ENCODE measurements at places on chromosomes 11 and 22.

- DNase-seq = no peak
These were observed 15.7 kb downstream of the PLAAT3 start for GRCh38 chr11:63598556-63598955.

DNA sequence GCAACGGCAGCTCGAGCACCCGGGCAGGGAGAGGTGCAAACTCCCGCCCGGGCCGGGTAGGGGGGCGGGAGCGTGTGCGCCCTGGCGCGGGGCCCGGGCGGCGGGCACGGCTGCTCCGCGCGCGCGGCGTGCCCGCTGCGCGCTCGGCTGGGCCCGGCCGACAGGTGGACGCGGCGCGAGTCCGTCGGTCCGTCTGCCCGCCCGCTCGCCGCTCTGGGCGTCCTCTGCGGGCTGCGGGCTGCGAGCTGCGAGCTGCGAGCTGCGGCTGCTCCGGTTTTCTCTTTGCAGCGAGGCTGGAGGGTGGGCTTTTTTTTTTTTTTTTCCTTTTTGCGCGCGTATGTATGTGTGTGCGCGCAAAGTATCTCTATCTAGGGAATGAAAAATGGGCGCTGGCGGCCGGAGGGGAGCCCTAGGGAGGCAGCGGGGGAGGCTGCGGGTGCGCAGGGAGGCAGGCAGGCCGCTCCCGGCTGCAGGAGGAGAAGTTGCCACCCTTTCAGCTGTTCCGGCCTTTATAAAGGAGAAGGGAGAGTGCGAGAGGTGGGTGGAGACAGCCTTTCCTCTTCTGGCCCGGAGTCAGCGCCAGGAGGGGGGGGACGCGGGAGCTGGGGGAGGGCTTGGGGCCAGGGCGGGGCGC is at the start of gene PDGFB:
Gene PDGFB (minus strand): TSS at position 487 of the 634 bp plus-strand sequence. CDS start 1,019 bp downstream, outside the sequence.
- no peak for DNase-seq

- no peak for DNase-seq
These were observed 56.9 kb downstream of the PACS1 start for GRCh38 chr11:66126808-66127555.

DNA sequence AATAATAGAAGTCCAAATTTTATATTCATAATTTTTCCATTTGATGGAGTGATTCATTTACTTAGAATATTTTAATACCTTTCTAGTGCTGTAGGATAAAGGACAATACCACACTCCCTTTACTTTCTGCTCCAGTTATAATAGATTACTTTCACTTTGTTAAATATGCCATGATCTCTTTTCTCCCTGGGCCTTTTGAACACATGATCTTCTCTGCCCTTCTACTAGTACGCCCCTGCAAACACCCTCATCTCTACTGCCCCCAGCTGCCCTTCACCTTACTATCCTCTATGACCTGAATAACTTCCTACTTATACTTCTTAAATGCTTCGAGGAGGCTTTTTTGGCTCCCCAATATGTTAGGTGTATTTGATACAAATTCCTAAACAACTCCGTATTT is 177.3 kb downstream of the GUCY1A2 start:
- no peak for DNase-seq

- DNase-seq = no peak
These were observed 20.6 kb upstream of the EIF3M start for GRCh38 chr11:32562839-32563599.

- DNase-seq = no peak
These were observed 9.3 kb downstream of the VPS26B start for GRCh38 chr11:134233729-134234179.

DNA sequence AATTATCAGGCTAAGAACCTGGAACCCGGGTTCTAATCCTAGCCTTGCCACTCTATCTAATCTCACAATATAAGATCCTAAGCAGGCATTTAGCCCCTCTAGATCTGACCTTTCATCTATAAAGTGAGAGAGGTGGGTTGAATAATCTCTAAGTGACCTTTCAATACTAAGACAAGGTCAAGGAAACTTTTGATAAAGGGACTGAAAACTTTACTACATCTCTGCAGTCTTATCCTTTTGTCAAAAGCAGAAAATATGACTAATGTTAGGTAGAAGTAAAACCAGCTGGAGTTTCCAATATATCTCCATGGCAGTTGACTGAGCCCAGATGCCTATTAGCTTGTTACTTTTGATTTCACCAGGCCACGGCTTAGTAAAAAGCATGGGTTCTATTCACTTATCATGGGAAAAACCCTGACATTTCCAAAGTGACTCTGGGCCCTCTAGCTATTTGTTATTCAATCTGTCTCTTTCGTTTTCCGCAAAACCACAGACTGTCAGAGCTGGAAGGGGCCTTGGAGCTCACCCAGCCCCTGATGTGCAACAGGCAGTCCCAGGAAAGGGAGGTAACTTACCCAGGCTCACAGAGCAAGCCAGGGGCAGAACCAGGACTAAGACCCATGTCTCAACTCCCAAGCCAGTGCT is 75.8 kb downstream of the RAB30 start:
- DNase-seq = no peak

GRCh38 chr11:129731316-129731715 is 84.3 kb upstream of the TMEM45B start:
- DNase-seq = no peak

DNA sequence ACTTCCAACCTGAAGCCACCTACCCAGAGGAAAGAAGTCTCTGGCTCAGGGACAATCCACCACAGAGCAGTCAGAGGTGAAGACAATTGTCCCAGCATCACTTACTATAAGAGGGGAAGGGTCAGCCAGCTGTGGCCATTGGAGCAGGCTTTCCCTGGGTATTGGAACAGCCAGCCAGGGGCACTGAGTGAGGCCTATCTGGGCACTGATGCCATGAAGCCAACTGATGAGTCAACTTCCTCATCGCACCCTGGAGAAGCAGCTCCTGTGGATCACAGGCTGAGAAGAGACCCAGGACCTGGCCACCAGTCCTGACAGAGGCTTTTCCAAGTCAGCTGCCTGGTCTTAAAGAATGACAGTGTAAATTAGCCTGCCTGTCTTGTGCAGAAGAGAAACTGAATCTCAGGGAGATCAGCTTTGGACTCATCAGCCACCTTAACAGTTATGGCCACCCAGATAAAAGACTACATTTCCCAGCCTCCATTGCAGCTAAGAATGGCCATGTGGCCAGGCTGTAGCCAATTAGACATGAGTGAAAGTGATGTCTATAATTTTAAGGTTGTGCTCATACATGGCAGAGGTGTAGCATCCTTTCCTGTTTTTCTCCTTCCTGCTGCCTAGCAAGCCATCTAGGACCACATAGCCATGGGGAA is 19.0 kb downstream of the CHST1 start:
- DNase-seq = no peak

DNA sequence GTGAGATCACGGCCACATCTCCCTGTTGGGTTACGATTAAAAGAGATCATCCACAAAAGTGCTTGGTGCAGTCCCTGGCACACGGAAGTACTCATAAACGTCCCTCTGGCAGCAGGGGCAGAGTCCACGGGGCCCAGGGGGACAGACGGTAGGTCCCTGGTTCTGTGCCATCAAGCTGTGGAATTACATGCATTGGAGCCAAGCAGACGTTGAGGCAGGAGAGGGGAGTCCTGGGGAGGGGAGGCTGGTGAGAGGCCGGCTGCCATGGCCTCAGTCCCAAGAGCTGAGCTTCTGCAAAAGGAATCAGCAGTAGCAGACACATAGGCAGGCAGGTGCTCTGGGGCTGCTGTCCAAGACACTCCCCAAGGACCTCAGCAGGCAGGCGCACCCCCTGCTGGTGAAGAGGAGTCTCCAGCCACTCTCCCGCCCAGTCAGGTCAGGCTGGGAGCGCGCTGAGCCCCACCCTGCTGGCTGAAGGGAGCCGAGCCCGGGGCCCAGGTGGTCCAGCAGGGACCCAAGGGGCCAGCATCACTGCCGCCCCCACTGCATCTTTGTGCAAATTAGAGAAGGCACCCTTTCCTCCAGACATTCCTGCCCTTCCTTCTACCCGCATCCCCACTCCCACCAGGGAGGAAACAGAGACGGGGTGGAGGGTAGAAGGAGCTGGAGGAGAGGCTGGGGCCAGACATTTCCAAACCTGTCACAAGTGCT is 7.6 kb upstream of the KCTD17 start:
- DNase-seq = no peak

DNA sequence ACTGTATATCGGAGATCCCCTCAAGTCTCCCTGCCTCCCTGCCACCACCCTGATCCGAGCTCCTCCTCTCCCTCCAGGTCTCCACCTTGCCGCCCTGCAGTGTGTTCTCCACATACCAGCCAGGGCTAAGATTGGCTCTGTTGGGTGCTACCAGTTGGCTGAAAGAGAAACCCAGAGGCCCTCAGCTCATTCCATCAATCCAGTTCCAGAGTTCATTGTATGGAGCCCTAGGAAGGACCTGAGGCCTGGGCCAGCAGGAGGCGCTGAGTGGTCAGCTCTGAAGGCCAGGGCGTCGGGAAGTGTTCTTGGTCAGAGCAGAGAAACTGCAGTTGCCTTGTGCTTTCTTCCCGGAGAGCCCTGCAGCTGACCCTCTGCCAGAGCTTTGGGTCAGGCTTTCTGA is 2.2 kb upstream of the TOP3B start:
- no peak for DNase-seq

DNA sequence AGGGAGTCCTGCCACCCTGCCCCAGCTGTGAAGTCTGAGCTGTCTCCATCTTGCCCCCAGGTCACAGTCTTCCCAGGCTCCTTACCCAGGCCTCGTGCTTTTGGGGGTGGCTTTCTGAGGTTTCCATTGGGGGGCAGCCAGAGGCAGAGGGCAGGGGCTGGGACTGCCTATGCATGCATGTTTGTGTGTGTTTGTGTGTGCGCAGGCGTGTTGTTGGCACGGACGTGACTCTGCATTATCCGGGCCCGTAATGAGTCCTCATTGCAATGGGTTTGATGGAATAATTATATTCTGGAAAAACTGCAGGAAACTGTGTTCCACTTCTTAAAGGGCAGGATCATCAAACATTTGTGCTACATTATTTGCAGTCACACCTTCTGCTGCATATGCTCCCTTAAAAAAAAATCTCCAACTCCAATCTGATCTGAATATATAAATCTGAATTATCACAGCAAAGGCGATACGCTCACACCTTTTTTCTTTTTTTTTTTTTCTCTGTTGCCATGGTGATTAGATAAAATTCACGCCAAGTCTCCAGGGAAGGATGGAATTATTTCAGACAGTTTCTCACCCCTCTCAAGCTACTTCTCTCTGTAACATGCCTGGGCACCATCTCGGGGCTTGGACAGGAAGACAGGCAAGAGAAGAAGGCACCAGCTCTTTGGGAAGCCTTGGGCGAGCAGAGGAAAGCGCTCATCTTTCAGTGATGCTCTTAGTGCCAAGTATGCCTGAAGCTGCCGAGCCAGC is 45.9 kb downstream of the DSCAML1 start:
- no peak for DNase-seq

GRCh38 chr22:50243685-50244419 is 971 bp downstream of the TUBGCP6 start:
- DNase-seq = no peak

GRCh38 chr11:46845440-46845739 is 690 bp downstream of the CKAP5 start:
- no peak for DNase-seq

DNA sequence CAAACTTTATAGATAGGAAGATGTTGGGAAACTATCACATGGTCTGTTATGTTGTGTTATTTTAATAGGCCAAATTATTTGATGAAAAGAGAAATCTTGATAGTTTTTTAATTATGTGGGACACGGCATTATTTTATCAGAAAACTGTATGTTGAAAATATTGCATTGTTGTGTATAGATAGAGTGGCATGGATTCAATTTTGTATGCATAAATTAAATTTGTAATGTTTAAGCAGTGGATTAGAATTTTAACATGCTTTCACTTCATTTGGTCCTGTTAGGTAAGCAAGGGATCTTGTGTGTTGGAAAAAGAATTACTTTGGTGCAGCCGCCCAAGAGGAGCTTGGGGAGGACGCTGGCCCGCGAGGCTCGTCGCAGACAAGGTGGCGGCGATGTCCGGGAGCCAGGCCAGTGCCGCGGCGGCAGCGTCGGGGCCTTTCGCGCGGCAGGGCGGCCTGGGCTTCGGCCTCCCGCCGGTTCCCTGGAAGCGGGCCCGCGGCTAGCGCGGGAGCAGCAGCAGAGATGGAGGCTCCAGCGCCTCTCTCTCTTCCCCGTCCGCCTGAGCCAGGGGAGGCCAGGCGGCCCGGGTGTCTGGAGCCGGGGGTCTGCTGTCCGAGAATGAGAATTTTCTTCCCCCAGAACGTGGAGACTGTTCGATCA is 82.7 kb downstream of the GGT1 start:
- no peak for DNase-seq

GRCh38 chr11:32374261-32374711 is 61.1 kb downstream of the WT1 start:
- no peak for DNase-seq

DNA sequence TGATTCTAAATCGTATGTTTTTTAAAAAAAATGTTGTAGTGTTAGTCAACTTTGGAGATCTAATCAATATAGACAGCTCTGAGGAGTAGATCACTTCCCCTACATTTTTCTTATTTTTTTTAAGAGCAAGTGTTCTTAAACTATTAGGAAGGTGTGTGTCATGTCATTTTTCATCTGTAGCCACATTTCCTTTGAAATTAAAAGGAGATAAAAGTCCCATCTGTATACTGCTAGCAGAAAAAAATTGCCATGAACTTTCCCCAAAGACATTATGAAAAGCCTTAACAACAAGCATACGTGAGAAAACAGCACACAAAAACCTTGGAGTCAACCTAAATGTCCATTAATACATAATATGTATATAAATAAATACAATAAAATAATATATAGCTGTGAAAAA is 286.6 kb downstream of the ETS1 start:
- DNase-seq = no peak

DNA sequence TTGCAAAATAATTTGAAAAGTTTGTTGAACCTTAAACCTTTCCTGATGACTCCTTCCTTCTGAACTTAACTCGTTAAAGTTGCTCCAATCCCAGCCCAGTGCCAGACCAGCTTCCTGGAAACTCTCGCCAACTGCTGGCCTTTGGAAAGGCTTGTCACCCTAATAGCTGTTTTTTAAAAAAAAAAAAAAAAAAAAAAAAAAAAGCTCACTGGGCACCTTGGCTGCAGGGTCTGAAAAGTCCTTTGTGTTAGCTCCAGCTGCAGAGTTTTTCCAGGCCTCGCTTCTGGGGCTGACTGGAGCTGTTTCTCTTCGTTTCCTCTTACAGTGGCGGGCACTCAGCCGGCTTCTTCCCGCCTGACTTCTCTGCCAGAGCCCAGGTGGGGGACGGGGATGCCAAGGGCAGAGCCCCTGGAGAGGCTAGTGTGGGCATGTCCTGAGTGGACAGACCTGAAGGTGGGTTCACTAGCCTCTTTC is 25.1 kb downstream of the KCNQ1OT1 start:
- DNase-seq = no peak

DNA sequence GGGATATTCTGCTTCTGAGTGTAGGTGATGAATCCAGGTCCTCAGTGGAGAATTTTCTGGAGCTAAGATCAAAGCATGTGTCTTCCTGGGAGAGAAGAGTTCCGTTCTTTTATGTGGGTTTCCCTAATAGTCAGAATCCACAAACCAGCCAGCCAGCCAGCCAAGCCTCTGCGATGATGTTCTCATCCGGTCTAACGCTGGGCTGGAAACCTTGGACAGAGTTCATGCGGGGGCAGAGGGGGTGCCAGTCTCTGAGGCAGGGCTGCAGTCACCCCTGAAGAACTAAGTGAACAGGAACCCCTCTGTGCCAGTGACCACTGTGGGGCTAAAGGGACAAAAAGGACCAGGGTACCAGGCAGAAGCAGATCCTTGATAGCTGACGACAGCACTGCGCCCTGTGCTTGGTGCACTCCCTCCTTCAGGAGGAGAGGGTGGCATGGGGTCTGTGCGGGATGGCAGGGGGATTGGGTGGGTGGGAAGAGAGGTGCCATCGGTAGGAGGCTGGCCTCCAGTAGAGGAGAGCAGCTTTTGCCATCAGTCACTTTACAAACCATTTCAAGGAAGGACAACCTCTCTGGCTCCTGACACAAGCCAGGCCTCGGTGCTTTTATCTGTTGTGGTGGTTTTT is 27.1 kb downstream of the ADAMTS15 start:
- no peak for DNase-seq
